ENCODE measurements at places on chromosomes 5 and 9. TPM values are rescaled to one million over a fixed set of nuclear protein-coding genes. Genes with fewer than 3 reads are reported as not detected.

The OR1N1 gene
- total RNA-seq: not detected

The GPR150 gene
- 0.42 TPM for total RNA-seq

The ANKH gene
- total RNA-seq: 35.7 TPM

The ADAMTSL1 gene
- total RNA-seq: 0.10 TPM

The SYNPO gene
- total RNA-seq: 0.42 TPM

The NUTM2G gene
- total RNA-seq: not detected

The OCLN gene
- 0.10 TPM for total RNA-seq

The SPATA31A3 gene
- total RNA-seq: not detected

The FAM219A gene
- 2.0 TPM for total RNA-seq

The PDZD2 gene
- 0.52 TPM for total RNA-seq
